ENCODE measurements at places on chromosomes 5 and 9. TPM values are rescaled to one million over a fixed set of nuclear protein-coding genes. Genes with fewer than 3 reads are reported as not detected.

The CARD6 gene
- 6.2 TPM for total RNA-seq

The WWC1 gene
- total RNA-seq: 0.51 TPM

GRCh38 chr9:117278020-117278419 is 136.8 kb downstream of the ASTN2 start:
- no peak for DNase-seq

- DNase-seq: no peak
Observed at GRCh38 chr5:100322483-100322882, 212.7 kb upstream of the FAM174A start.

DNA sequence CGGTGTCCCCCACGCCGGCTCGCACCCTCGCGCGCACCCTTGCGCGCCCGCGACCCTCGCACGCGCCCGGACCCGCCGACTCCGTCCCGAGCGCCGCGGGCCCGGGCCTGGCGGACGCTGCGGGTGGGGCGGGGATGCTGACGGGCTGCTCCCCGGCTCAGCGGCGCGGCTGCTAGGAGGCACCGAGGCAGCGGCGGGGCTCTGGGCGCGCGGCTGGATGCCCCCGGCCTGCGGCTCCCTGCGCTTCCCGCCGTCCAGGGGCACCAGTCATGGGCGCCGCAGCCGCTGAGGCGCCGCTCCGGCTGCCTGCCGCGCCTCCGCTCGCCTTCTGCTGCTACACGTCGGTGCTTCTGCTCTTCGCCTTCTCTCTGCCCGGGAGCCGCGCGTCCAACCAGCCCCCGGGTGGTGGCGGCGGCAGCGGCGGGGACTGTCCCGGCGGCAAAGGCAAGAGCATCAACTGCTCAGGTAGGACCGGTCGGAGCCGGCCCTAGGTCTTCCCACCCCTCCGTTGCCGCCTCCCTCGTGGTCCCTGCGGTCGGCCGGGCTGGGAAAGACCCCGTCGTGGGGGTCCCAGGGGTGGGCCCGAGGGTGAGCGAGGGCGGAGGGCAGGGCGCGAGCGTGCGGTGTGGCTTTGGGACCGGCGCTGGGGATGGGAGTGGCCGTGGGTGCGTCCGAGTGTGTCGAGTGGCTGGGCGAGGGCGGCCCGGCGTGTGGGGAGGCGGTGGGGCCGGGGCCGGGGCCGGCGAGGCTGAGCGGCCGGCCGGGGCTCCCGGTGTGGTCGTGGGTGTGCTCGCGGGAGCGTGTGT is 530 bp downstream of the TMEFF1 start:
- DNase-seq: no peak

The ZDHHC12 gene
- total RNA-seq: 7.4 TPM

- no peak for DNase-seq
Observed at GRCh38 chr9:70802206-70802605, 319.2 kb downstream of the TRPM3 start.

DNA sequence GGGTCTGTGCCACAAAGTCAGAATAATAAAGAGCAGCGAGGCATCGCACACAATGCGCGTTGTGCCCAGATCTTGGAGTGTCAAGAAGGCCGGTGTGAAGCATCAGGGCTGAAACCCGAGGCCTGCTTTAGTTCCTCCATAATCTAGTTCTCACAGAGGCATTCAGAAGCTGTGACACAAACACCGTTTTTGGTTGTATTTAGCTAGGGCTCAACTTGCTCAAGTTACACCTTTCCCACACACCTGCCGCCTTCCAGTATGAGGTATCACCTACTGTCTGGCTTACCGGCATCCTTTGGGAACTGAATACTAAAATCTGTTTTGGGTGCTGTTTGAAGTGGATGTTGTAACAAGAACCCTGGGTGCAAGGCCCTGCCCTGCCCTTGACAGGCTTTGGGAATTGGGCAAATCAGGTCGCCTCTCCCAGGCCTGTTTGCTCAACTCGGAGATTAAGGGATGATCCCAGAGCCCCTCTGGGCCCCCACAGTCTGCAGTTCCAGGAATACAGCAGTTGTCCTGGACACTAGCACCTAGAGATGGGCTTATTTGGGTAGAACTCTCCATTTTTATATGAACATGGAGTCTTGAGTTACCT is 27.0 kb downstream of the SLC25A25 start:
- no peak for DNase-seq

DNA sequence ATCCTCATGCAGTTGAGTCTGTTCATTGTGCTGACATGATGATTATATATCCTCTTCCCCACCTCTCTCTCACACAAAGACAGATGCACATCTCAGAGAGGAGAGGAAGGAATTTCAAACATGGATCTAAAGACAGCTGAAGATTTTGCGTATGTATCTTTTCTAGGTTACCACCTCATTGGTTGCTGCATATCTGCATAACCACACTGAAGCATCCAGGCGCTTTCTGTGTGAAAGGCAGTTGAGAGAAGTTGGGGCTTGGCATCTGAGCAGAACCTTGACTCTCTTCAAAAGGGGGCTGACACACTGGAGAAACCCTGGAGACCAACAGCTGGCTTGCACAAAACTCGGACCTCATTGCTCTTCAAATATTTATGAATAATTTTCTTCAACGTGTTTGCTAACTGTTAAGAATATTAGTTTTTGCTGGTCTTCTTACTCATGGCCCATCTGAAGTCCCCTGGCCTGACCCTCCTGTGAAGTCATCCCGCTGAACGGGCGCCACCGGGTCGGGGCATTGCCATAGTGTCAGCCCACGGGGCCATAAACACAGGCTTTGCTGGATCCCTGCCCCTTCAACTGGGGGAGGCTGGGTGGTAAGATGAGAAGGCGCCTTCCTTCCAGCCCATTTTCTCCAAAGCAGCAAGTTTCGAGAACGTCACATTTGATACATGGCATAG is 593.2 kb upstream of the CLINT1 start:
- no peak for DNase-seq

- DNase-seq: no peak
Observed at GRCh38 chr9:78296201-78296892, 578 bp upstream of the PSAT1 start.

The PCA3 gene
- not detected for total RNA-seq
